ENCODE measurements at places on chromosomes 5 and 9.

GRCh38 chr5:173499471-173500212 is 116.8 kb downstream of the BOD1 start:
- no peak for DNase-seq

- no peak for DNase-seq
Observed at GRCh38 chr9:137971477-137972138, 94.0 kb downstream of the CACNA1B start.

- DNase-seq = no peak
Observed at GRCh38 chr9:137669261-137669672, 50.5 kb downstream of the EHMT1 start.

- no peak for DNase-seq
Observed at GRCh38 chr9:72428329-72428728, 63.3 kb upstream of the ZFAND5 start.

- DNase-seq = no peak
Observed at GRCh38 chr9:115396071-115396529, 278.1 kb upstream of the TNC start.

- no peak for DNase-seq
Observed at GRCh38 chr9:134059661-134060395, 8.0 kb downstream of the BRD3 start.

GRCh38 chr9:95876138-95876444 is 600 bp downstream of the ERCC6L2 start:
- no peak for DNase-seq

GRCh38 chr5:139664086-139664693 is 16.0 kb downstream of the CXXC5 start:
- no peak for DNase-seq

GRCh38 chr5:77806213-77806843 is 30.2 kb upstream of the TBCA start:
- no peak for DNase-seq

- DNase-seq = no peak
Observed at GRCh38 chr5:33840927-33841547, 50.8 kb downstream of the ADAMTS12 start.

DNA sequence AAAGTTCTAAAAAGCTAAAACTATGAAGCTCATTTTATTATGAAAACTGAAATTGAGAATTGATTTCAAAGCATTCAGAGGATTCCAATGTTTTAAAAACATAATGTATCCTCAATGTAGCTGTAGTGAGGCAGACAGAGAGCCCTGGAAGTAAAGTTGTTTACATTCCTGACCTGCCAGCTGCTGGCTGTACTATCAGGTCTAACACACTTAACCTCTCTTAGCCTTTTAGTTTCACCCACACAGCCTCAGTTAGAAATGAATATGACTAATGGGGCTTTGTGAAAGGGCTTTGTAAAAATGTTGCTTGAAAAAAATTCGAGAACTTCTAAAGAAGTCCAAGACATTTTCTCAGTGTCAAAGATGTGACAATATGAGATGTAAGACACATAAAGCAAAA is 122.6 kb downstream of the FBXL17 start:
- no peak for DNase-seq

DNA sequence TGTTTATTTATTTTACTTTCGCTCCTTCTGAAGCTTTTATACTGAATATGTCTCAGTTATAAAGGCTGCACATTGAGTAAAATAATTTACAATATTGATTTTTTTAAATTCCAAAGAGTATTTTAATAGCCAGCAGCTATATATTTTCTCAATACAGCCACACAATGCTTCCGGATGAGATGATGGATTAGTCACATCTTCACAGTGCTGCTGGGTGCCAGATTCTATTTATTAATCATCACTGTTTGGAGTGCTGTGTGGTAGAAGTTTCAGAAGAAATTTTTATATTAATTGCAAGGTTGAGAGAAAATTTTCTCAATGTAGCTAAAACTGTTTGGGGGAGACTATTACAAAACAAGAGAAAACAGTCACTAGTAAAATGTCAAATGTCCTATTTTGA is 989.8 kb downstream of the TLE4 start:
- no peak for DNase-seq

Data from stimulated activated CD4-positive, alpha-beta T cell treated with anti-CD3 and anti-CD28 coated beads, Interleukin-12 subunit alpha, Interleukin-12 subunit beta, amount 100 ng/mL, for 24 hours (primary cell).